Naive thymus-derived CD8-positive, alpha-beta T cell (primary cell): ENCODE measurements at places on chromosomes 3 and 15.

GRCh38 chr15:39242345-39242744 lies 338.5 kb upstream of the THBS1 start:
- no peak for DNase-seq

GRCh38 chr15:100277087-100277855 lies 64.5 kb downstream of the ADAMTS17 start:
- no peak for DNase-seq

GRCh38 chr15:96728591-96728990 lies 398.1 kb downstream of the NR2F2 start:
- DNase-seq, result no peak

DNA sequence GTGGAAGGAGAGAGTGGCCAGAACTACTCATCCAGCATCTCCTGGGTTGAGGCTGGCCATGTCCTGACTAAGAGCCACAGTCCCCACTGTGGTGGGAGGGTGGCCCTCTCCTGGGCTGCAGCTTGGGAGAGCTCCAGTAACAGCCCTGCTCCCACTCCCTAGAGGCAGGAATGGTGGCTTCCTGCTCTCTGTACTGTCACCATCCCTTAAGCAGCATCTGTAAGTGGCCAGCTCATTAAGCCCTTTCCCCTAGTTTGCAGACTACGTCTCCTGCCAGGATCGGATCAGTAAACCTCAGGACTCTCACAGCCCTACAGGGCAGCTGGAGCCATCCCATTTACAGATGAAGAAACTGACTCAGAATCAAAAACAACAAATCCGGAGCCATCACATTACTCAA lies 30.5 kb downstream of the DNAJB8 start:
- DNase-seq, result no peak

DNA sequence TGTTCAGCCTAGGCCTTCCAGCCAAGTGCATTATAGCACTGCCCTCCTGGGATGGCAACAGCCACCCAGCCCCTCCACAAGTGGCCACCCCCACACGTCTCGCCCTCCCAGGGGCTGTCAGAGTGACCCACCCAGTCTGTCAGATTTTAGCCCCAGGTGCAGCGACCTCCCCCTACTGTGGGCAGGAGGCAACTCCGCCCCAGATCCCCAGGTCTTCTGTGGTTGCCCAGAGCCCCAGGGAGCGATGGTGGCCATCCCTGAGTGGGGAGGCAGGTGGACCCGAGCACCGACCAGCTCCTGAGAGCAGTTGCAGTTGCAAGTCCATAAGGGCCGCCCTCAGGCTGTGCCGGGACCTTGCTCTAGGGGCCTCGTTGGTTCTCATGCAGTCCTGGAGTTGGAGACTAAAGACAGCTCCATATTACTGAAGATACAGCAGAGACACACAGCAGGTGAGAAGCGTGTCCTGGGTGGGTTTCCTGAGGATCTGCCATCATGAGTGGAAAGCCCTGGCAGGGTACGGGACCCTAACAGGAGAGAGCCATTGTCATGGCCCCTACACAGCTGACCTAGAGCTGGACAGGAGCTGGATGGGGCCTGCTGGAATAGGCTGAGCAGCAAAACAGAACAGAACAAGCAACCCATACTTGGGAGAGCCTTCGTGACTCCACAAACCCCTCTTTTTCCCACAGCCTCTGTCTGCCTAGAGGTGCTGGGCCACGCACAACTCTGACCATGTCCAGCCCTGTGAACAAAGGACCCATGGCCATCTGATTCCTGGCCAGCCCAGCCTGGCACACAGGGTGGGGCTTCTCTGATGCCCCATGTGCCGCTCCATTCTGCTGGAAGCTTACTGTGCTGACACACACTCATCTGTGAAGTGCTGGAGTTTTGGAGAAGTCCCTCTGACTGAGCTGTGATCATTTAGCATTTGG lies 110.3 kb upstream of the ALDH1A3 start:
- no peak for DNase-seq

DNA sequence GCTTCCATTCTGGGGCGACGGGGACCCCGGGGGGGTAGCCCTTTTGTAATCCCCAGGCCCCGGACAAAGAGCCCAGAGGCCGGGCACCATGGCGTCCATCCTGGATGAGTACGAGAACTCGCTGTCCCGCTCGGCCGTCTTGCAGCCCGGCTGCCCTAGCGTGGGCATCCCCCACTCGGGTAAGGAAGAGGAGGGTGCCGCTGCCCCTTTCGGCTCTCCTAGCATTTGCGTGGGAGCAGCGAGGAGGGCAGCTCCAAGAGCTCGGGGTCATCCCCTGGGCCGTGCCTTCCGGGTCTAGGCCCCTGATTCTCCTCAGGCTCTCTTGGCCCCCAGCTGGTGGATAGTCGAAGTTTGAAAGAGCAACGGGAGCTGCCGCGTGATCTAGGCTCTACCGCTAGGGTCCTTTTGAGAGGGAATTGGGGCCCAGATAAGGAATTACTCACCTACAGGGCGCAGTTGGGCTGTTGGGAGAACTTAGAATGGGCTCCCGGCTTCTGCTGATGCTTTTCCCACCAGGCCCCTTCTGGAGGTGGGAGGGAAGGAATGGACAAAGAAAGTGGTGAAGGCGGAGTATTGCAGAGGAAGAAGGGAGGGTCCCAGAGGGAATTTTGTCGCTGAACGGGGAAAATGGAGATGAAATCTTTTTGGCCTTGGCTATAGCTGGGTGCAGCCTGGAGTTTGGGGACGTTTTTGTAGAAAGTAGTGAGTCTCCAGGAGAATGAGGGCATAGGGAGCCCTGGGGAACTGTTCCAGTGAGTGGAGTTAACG lies 615 bp downstream of the VPS18 start:
- DNase-seq, result peak; percentile 51

DNA sequence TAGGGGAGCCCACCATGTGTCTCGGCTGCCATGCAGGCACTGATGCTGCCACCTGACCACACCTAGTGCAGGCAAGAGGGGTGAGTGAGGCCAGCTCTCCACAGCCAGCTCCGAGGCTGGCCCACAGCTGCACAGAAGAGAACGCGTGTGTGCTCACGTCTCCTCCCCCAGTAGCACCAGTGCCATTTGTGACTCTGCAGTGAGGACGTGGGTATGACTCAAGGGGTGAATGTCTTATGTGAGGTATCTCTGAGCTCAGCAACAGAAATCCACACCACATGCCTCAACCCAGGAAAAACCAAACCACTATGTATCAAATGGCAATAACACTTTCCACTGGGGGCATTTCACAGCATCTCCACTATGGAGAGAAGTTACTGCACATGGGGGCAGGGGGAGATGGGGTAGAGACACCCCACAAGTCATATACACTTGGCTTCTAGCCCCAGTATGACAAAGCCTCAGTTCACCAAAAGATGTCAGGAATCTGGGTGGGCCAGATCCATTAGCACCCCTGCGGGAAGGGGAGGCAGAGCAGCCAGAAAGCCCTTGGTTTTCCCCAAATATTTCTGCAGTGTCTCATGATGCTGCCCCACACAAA lies 87.6 kb downstream of the LRIG1 start:
- DNase-seq, result no peak

GRCh38 chr15:82020625-82021394 lies 25.0 kb downstream of the MEX3B start:
- no peak for DNase-seq

- no peak for DNase-seq
Observed at GRCh38 chr3:37729119-37729518, 132.6 kb upstream of the CTDSPL start.

- DNase-seq, result no peak
Observed at GRCh38 chr3:152902141-152902669, 67.3 kb downstream of the P2RY1 start.

DNA sequence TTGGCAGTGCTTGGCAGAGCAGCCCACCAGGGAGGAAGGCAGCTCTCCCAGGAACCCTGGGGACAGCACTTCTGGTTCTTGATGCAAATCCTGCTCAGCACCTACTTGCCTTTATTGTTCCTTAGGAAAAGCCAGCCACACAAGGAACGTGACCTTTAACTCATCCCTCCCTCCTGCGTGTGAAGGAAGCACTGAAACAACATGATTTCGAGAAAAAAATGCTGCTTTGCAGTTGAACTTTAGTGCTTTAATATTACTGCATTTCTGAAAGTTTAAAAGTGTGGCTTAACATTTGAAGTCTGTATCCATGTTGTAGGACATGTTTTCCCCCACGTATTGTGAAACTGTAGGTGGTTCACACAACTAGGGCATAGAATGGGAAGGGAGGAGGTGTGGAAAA lies 50.4 kb upstream of the CTNNB1 start:
- DNase-seq, result no peak

DNA sequence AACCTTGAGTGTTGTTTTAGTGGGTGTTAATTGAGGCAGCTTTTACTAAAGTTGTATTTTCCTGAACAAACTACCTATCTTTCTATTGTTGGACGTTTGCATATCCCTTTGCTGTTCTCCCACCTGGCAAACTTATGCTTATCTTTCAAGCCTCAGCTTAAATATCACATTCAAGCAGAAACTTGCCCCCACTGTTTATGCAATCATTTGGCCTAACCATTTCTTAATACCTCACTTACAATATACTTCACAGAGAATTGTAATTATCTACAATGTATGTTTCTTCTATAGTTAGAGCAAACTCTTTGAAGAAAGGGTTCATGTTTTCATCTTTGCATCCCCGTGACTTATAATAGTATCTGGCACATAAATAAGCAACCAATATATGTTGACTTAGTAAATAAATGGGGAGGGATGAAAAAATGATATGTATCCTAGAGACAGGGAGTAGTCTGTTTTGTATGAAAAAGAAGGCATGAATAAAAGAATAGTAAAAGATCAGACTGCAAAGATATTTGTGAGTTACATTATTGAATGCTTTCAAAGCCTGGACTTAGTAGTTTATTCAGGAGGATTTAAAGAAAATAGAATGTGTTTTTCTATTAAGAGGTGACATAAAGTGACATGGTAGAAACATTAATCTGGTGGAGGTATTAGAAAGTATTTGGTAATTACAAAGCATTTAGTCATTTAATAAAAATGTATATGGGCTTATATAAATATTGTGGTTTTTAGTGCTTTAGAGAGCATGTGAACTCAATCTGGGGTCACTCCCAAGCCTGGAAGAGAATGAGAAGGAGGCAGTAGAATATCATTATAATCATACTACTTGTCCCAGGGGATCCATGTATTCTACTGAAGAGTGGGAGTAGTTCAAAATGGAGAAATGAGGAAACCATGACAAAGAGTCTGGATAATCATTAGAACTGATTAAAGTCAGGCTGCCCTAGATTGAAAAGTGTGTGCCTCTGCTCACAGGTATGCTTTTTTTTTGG lies 60.0 kb upstream of the DCBLD2 start:
- DNase-seq, result no peak

DNA sequence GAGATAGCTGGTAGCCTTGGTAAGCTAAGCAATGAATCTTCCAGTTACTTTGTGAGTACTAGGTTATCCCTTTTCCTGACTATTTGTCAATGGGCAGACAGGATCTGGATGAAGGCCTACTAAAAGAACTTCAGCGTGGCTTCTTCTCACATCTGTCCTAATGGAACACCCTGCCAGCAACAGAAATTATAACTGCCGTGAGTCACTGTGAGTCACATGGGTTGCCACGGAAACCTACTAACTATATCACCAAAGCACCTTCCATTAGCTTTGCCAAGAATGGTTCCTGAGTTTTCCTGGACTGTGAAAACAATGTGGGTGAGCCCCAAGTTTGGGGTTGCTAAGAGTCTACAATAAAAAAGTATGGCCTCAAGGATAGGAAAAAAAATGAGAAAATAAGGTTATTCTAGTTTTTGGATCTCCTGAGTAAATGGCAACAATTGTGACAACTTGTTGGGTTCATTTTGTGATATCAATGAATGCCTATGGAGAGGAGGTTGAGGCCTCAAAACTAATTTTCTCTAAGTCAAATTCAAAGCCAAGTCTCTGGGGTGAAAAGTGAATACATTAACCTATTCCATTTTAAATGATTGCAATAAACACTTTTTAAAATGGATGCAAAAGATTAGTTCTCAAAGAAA lies 195.1 kb upstream of the ICE2 start:
- no peak for DNase-seq

DNA sequence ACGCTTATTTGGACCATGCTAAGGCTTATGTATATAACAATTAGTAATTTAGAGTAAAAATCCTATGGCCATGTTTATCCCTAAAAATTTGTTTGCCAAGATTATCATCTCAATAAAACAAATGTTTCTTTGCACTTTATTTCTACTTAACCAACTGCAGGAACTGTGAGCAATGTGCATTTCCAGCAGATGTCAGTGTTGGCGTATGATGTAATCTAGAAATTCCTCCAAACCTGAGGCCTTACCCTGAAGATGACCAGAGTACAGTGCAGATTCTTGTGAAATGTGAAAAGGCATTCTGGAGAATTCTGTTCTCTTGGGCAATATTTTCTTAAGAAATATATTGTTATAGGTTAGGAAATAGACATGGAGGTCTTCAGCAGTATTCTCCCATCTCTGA lies 205.9 kb downstream of the MBNL1 start:
- DNase-seq, result no peak

GRCh38 chr3:61927332-61927731 lies 366.0 kb downstream of the PTPRG start:
- no peak for DNase-seq

DNA sequence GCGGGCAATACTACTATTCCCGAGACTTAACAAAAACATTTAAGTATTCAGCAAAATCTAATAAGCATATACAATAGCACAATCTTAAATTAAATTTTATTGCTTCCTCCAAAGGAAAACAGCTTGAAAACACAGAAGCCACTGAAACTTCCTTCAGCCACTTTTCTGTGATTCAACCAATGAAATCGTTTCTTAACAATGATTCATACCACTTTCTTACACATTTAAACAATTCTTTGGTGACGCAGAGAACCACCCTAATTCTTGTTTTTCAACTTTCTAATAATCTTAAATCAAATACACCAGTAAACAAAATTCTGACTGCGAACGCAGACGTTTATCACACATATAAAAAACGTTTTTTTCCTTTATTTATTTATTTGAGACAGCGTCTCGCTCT lies 4.1 kb downstream of the TJP1 start:
- DNase-seq, result no peak

GRCh38 chr3:128481438-128481942 lies 11.5 kb downstream of the GATA2 start:
- no peak for DNase-seq

DNA sequence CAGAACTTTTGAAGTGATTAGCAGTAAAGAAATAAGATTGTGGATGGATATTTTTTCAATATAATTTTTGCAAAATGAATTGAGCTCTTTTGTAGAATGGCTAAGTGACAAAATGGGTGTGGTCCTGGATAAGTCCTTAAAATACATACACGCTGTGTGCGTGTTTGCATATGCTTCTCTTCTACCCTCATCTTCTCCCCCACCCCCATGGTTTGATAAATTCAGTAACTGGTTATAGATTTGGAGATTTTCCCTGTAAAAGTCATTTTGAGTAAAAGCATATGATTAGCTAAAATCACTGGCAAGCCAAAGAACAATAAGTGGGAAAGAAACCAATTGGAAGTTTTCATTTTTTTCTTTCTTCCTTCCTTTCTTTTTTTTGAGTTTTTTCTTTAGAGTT lies 453.9 kb upstream of the MDFIC2 start:
- no peak for DNase-seq

- DNase-seq, result no peak
Observed at GRCh38 chr3:162391301-162391700, 894.7 kb downstream of the OTOL1 start.

GRCh38 chr3:149767720-149768119 lies 15.4 kb upstream of the COMMD2 start:
- DNase-seq, result no peak

- peak; percentile 75 for DNase-seq
Observed at GRCh38 chr3:141441381-141442364, 45.2 kb upstream of the RASA2 start.

GRCh38 chr3:20604659-20605058 lies 418.7 kb upstream of the SGO1 start:
- DNase-seq, result no peak

- no peak for DNase-seq
Observed at GRCh38 chr3:190336516-190337189, 14.4 kb upstream of the CLDN1 start.

GRCh38 chr15:65409036-65409631 lies 13.6 kb downstream of the IGDCC4 start:
- no peak for DNase-seq
